ENCODE measurements at places on chromosomes 6 and 20. TPM values are rescaled to one million over a fixed set of nuclear protein-coding genes. Genes with fewer than 3 reads are reported as not detected.

Gene HLA-DPB1
- total RNA-seq, result 11.8 TPM

Gene MACROD2
- total RNA-seq, result not detected

Gene IPCEF1
- total RNA-seq, result 0.34 TPM

Gene TMC2
- total RNA-seq, result not detected

Gene RIPPLY2
- not detected for total RNA-seq

Gene TAF8
- total RNA-seq, result 41.9 TPM

Gene ARG1
- total RNA-seq, result not detected

Gene WFDC10A
- not detected for total RNA-seq

Gene MUC21
- total RNA-seq, result not detected

Gene ARMC12
- total RNA-seq, result 0.89 TPM

Gene NOL7
- total RNA-seq, result 82.5 TPM

Gene TCF15
- total RNA-seq, result not detected

Measured in activated T-helper 2 cell treated with anti-CD3 and anti-CD28 coated beads, Interferon-gamma antibody, Interleukin-2, Interleukin-4, amounts not matched to agents 10 μg/mL and 5 μg/mL and 100 μg/mL, durations not matched to agents 14 hours and 24 hours and 36 hours (primary cell).